Skeletal muscle cell (primary cell): ENCODE measurements at places on chromosomes 2 and 18.

- no peak for DNase-seq
Observed at GRCh38 chr2:10305715-10306114, 3.0 kb downstream of the HPCAL1 start.

DNA sequence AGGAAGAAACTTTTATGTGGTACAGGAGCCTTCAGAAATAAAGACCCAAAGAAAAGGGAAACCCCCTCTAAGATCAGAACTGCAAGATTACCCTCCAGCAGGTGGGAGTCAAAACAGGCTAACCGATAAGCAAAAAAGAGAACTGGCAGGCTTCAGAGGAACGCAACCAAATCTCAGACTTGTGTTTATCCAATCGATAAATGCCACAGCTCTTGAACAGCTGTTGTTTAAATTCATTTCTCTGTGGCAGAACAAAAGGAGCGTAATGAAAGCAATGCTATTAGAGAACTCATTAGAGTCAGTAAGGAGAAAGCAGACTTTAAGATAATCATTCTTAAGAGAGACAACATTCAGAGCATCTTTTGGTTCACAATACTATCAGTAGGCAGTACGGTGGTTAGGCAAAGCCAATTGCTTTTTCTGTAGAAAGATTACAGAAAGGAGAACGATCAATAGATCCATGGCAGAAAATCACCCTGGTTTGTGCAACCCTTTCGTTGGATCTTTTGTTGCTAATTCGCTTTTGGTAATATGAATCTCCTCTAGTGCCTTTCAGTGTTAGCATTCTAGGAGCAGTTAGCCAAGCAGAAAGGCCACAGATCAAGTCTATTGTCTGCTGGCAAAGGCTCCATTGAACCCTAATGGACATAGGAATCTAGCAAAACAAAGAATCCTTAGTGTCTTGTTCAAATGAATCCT, 476.4 kb upstream of the CHST9 start:
- DNase-seq: no peak

DNA sequence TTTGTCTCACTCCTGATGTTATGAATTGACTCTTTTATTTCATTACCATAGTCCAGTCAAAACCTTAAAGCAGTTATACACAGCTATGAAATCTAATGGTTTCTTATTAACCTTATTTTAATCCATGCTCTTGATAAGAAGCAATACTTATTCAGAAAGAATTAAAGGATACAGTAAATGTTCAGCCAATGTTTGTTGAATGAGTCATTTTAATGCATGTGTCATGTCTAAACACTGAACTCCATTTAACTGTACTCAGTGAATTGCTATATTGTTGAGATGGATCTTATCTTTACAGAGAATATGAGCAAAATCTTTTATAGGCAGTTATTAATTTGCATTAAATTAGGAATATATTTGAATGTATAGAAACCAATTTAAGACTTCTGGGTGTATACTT, 135.1 kb upstream of the TFPI start:
- DNase-seq: no peak

DNA sequence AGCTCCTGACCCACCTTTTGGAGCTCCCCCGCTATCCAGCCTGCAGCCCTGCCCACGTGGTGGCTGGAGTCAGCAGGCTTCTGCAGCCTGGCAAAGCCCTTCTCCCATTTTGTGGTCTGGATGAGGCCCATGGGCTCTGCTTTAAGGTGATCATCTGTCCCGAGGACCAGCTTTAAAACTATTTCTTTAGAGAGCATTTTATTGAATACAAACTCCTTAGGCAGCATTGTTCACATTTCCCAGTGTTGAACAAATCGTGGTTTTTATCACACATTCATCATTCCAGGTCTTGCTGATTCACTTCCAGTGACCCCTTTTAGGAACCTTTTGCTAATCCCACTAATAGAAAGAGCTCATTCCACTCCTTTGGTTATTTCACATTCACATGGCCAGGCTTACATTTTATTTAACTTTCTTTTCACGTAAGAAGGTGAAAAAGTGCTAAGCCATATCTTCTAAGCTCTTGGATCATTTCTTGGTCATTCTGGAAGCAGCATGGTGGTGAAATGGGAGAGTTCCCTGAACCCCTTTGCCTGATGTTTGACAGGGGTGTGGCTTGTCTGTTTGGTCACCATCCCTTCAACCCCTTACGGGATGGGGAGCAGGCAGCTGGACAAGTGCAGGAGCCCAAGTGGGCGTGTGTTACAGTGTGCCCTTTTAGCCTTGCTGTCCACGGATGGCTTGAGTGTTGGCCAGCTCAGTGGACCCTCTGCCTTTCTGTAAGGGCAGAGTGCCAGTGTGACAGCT, 80.4 kb upstream of the RAPGEF4 start:
- peak; percentile 81 for DNase-seq

GRCh38 chr18:35392375-35392774, 15.2 kb upstream of the ZNF396 start:
- DNase-seq: no peak

DNA sequence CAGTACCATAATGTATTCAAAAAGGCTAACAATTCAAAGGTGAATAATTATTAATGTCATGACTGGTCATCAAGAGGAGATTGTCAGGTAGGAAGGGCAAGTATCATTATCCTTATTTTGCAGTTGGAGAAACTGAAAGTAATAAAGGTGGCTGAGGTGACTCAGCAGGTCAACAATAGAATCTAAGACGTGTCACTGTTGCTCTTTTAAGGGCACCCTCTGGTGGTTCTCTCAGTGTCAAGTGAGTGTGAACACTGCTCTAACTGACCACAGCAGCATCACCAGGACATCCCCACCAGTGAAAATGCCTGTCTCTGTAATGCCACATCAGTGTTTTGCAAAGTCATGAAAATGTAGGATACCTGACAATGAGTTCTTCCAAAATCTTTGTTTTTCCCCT, 69.7 kb downstream of the DCC start:
- no peak for DNase-seq

- no peak for DNase-seq
Observed at GRCh38 chr2:235868645-235869044, 299.5 kb downstream of the GBX2 start.

DNA sequence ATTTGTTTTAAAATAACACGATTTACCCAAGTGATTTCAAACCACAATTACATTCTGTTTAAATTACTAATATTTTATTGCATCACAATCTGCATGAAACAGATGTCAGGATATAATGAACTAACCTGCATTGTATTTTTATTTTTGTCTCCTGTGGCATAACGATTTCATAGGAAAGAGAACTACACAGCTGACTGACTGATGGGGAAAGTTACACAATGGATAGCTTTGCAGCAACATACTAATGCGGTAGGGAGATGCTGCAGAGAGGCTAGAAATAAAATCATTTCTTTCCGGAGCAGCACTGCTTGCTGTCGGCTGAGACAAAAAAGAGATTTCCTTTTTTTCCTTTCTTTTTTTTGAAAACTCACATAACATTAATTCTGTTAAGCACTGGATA, 36.9 kb downstream of the SCN1A start:
- DNase-seq: peak; percentile 41

DNA sequence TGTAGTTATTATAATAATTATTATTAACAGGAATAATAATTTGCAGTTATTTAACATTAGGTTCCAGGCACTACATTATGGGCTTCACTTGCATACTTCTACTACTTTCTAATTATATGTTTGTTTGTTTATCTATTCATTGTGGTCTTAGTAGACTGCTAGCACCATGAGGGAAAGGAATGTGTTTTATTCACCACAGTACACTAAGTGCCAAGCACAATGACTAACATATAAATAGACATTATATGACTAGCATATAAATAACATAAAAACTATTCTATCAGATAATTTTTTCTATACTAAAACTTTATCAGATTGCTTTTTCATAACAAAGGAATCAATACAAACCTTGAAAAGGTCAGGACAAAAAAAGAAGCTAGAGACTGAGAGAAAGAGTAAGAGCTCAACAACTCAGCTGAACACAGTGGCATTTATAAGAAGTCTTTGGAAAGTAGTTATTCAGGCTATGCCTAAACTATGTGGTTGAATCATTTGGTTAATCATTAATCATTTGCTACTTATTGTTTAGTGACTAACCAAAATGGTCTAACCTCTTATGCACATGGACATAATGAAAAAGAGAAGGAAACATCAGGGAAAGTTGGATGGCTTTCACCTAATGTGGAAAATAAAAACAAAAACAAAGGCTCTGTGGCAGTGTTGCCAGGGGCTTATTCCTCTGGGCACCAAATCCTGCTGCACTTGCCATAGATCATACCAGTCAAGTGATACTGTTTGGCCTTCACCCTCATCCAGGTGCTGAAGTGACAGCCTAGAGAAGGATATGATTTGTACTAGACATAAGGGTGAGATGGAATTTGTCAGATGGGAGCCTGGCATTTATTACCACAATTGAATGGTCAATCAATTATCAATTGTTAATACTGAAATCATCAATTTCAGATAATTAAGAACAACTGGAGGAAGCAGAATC, 174.9 kb downstream of the ETAA1 start:
- DNase-seq: no peak

DNA sequence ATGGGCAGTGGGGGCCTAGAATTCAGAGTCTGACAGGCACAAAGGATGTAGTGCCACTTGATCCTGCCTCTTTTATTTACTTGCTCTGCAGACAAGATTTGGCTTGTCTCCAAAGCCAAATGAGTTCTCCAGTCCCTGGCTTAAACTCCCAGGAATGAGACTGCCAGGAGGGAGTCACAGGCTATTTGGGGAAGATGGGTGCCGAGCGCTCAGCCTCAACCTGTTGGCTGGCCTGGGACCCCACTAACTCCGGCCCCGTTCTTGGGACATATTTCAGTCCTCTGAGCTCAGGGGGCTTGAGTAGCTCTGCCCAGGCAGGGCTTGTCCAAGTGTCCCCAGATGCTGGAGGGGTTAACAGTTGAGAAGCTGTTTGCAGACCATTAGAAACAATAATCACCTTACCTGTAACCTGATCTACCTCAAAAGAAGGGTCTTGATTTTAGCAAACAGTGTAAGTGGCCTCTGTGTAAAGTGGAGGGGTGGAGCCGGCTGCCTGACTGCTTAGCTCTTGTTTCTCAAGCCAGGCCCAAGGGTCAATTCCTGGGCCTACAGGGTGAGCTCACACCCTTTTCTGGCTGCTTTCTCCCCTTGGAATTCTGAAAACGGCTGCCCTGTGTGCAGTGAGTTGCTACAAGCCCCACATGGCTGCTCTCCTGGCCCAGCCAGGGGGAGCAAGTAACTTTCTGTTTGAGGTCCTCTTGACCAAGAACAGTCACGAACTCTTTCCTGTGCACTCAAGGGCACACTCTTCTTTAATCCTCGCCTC, 27.1 kb upstream of the FZD5 start:
- DNase-seq: no peak

- DNase-seq: no peak
Observed at GRCh38 chr2:22957446-22957845, 427.5 kb upstream of the KLHL29 start.

GRCh38 chr2:99706735-99707134, 216.9 kb upstream of the REV1 start:
- DNase-seq: no peak

DNA sequence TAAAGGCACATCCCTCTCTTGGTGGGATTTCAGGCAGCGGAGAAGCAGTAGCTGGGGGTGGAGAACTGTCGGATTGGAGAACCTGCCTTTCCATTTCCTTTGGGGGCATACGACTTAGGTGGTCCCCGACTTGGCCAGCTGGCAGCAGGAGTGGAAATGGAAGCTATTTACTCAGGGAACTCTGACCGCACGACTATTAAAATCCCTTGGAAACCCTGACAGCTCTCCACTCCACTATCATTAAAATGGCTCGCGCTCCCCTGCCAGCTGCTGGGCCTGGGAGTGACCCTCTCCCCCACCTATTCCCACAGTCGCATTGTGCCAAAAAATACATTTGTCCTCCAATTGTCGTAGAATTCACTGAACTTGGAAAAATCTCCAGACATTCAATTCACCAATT, 77.7 kb upstream of the APCDD1 start:
- DNase-seq: no peak
